B cell (primary cell): ENCODE measurements at places on chromosomes 16 and 17. TPM values are rescaled to one million over a fixed set of nuclear protein-coding genes. Genes with fewer than 3 reads are reported as not detected.

DNA sequence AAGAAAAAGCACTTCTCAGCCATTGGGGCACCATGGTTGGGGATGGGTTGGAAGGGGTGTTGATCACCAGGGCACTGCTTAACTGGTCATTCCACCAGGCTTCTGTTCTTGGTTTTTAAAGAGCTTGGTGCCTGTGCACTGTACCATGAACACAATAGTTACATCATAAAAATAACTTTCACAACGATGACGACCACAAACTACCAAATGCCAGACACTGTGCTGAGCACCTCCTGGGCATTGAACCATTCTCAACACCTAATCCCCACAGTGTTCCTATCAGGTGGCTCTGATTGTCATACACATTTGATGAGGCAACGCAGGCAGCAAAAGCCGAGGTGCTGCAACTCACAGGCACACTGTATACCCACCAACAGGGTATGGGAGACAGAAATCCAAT, 208.0 kb downstream of the FOXL1 start:
- DNase-seq: no peak

ACSM2A gene
- polyA plus RNA-seq: not detected in 2 replicates

GRCh38 chr16:29663016-29663806, at the start of gene SPN:
TSS of gene SPN (plus strand) at chr16:29663247. CDS start at chr16:29663729, 482 bp downstream.
- peak; percentile 45 for DNase-seq

CBX2 gene
- 0.09 and 0.10 TPM in 2 replicates for polyA plus RNA-seq

DNA sequence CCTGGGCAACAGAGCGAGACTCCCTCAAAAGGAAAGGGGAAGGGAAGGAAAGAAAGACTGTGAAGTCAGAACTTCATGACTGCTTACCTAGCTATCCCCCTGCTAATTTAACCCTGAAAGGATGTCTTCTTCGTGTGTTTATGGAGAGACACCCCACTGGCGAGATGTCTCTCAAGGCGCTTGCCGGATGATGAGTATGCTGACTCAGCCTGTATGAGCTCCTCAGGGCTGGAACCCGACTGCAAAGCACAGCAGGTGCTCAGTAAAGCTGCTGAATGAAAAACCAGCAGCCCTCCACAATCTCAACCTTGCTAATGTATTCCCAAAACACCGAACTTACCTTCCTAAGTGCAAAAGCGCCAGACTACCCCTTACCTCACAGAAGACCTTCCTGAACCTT, 2.3 kb downstream of the ANKFY1 start:
- DNase-seq: no peak

ADAT1 gene
- 28.4 and 31.7 TPM in 2 replicates for polyA plus RNA-seq
